ENCODE measurements at places on chromosomes 2 and 18.

- DNase-seq = no peak
These were observed 25.8 kb downstream of the PKP4 start for GRCh38 chr2:158482594-158482993.

GRCh38 chr2:169649278-169649677 is 44.9 kb downstream of the CFAP210 start:
- no peak for DNase-seq

- no peak for DNase-seq
These were observed 17.3 kb downstream of the PIK3C3 start for GRCh38 chr18:41972067-41972925.

- DNase-seq = no peak
These were observed 100.2 kb downstream of the ICA1L start for GRCh38 chr2:202771336-202771735.

- DNase-seq = no peak
These were observed 10.9 kb upstream of the NFATC1 start for GRCh38 chr18:79384834-79385233.

GRCh38 chr2:121902171-121902591 is 146.7 kb downstream of the TSN start:
- no peak for DNase-seq

- no peak for DNase-seq
These were observed 156.8 kb upstream of the UBE2E3 start for GRCh38 chr2:180823546-180824141.

DNA sequence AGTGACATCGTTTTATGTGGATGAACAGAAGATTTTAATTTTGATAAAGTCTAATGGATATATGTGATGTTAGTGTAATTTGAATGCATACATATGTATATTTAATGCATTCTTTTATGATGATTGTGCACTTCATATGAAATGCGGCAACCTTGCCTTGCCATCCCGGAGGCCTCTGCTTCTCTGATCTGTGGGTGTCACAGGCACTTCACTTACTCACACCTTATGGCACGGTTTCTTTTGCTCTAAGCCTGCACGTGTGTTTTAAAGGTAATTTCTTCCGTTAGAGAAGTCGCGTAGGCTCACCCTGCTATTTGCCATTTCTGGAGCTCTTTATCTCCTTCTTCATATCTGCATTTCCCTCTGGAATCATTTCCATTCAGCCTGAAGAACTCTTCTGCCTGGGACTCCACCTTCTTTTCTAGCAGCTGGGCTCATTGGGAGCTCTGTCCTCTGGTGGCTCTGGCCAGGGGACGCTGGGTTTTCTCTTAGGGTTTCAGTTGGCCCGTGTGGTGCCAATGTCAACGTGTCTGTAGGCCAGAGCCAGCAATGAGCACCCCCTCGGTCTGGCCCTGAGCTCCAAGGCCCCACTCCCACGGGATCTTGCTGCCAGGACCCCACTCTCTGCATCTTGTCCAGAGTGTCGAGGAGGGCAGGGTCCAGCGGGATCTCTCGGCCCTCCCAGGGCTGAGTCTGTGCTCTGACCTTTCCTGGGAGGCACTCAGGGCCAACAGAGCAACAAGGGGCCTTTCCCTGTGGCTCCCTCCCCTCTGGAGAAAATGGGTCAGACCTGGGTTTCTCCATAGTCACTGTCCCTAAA is 97.3 kb downstream of the RTP5 start:
- DNase-seq = no peak

GRCh38 chr2:66579186-66580126 is 144.5 kb downstream of the MEIS1 start:
- no peak for DNase-seq

- peak; percentile 85 for DNase-seq
These were observed 5.7 kb downstream of the PTMA start for GRCh38 chr2:231713730-231714638.

- no peak for DNase-seq
These were observed 135.5 kb downstream of the UXS1 start for GRCh38 chr2:106058469-106059137.

- DNase-seq = no peak
These were observed 99.5 kb upstream of the SLC66A3 start for GRCh38 chr2:11055679-11056215.

- DNase-seq = no peak
These were observed 50.8 kb upstream of the UGP2 start for GRCh38 chr2:63790906-63791305.

DNA sequence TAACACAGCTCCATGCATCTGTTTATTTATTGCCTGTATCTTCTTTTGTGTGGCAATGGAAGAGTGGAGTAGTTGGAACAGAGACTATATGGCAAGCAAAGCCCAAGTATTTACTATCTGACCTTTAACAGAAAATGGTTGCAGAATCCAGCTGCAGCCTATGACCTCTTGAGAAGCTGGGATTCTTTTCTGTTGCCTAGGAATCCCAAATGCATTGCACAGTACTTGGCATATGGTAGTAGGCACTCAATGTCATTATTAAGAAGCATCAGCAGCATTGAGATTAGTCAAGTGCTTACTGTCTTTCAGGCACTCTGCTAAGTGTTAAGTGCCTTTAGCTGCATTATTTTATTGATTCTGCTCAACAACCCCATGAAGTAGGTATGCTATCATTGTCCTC is 331.6 kb downstream of the CCDC85A start:
- no peak for DNase-seq

GRCh38 chr2:138922973-138923563 is 142.9 kb upstream of the NXPH2 start:
- no peak for DNase-seq

DNA sequence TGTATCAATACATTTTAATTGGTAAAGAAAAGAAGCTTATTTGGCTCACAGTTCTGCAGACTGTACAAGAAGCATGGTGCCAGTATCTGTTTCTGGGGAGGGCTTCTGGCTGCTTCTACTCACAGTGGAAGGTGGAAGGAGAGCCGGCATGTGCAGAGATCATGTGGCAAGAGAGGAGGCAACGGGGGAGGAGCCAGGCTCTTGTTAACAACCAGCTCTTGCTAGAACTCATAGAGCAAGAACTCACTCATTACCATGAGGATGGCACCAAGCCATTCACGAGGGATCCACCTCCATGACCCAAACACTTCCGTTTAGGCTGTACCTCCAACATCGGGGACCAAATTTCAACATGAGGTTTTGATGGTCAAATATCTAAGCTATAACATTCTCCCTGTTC is 7.5 kb downstream of the PARD6G start:
- no peak for DNase-seq

DNA sequence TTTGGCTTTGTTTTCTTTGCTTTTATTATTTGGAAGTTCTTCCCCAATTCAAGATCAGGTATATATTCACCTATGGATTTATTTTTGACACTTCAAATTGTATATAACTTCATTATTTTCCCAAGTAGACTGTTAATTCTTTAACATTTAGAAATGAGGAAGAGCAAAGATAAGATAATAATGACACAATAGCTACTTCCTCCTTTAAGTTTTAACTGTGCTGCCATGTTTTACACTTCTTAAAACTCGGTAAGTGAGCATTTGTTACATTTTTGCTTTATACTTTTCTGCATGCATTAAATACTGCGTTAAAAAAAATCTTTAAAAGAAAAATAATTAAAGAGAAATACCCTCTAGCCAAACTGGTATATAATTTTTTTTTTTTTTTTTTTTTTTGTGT is 32.5 kb downstream of the SLC66A3 start:
- no peak for DNase-seq

DNA sequence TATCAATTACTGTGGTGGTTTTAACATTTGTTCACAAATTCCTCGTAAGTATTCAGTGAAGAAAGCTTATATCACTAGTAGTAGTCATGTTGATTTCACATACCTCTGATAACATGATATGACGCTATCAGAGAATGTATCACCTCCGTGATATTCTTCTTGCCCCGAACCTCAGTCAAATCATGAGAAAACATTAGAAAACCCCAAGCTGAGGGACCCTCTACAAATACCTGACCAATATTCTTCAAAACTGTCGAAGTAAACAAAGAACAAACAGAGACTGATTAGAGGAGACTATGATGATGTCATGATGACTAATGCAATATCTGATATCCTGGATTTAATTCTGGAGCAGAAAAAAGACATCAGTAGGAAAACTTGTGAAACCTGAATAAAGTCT is 85.6 kb upstream of the SPOPL start:
- DNase-seq = no peak

DNA sequence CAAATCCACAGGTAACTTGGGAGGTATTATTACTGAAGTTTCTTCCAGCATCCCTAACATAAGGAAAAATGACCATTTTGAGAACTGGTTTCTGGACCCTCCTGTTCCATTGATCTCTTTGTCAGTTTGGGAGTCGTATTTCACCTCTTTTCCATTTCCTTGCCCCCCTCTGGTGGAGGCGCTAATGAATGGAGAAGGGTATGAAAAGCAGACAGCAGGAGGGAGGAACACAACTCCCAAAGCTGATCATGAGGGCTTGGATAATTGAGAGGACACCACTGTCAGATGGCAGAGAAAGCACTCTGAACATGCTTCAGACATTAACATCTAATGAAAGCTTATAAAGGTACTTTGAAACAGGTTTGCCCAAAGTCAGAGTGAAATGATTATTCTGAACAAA is 56.6 kb upstream of the TLK1 start:
- no peak for DNase-seq

GRCh38 chr18:74951165-74951760 is 257.7 kb downstream of the PTGR3 start:
- DNase-seq = no peak

GRCh38 chr2:12265646-12266045 is 451.1 kb upstream of the TRIB2 start:
- no peak for DNase-seq

GRCh38 chr18:56492136-56492535 is 146.3 kb downstream of the TXNL1 start:
- DNase-seq = no peak

GRCh38 chr2:60604486-60605064 is 51.1 kb upstream of the BCL11A start:
- DNase-seq = no peak

DNA sequence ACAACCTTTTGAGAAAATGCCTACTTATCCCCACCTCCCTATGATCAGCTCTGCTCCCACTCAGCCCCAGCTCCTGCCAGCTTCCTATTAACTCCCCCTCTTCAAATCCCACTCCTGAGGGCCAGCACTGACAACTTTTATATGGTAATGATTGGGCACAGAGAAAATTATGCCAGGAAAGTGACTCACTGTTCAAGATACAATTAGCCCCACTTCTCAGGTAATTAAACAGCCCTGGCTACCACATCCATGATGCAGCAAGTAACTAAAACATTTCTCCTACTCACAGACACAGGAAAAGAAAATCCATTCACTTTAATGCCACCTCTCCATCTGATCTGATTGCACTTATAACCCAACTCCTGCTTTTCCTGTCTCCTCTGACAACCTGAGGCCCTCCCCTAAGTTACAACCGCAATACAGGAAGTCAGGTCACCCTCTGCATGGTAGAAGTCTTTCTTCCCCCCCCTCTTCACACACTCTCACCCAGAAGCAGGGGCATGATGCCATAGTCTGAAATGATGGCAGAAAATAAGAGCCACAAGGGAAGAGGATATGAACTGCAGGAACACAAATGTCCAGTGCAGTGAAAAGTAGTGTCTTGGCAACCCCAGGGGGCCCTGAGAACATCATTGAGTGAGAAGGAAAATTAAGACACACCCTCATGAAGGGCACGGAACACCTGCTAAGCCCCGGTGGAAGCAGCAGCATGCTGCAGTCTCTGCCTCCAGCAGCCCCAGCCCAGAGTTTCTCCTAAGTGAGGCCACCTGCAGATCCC is 54.4 kb downstream of the STK39 start:
- no peak for DNase-seq

- no peak for DNase-seq
These were observed 1070.7 kb downstream of the CNTNAP5 start for GRCh38 chr2:125095826-125096225.

GRCh38 chr2:179584760-179585159 is 276.7 kb downstream of the ZNF385B start:
- DNase-seq = no peak

GRCh38 chr2:96771796-96772618 is 11.3 kb downstream of the CNNM4 start:
- DNase-seq = no peak

DNA sequence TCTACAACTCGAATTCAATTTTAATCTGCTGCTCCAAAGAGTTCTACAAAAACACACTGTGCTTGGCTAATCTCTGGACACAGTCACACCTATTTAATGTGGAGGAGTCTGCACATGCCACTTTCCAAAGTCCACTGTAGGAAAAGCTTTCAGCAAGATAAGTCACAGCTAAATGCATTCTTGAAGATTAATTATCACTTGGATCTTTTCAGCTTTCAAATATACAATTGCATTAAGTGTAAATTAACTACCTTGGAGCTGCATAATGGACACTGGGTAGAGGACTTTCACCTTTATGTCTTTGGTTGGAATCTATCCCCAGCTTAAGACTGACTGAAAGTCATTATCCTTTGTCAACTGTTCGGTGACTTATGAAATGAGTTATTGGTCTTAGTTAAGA is 565.1 kb downstream of the PIK3C3 start:
- no peak for DNase-seq

GRCh38 chr2:2704428-2705090 is 373.5 kb upstream of the MYT1L start:
- DNase-seq = no peak

GRCh38 chr2:386406-387103 is 98.7 kb upstream of the ALKAL2 start:
- no peak for DNase-seq

DNA sequence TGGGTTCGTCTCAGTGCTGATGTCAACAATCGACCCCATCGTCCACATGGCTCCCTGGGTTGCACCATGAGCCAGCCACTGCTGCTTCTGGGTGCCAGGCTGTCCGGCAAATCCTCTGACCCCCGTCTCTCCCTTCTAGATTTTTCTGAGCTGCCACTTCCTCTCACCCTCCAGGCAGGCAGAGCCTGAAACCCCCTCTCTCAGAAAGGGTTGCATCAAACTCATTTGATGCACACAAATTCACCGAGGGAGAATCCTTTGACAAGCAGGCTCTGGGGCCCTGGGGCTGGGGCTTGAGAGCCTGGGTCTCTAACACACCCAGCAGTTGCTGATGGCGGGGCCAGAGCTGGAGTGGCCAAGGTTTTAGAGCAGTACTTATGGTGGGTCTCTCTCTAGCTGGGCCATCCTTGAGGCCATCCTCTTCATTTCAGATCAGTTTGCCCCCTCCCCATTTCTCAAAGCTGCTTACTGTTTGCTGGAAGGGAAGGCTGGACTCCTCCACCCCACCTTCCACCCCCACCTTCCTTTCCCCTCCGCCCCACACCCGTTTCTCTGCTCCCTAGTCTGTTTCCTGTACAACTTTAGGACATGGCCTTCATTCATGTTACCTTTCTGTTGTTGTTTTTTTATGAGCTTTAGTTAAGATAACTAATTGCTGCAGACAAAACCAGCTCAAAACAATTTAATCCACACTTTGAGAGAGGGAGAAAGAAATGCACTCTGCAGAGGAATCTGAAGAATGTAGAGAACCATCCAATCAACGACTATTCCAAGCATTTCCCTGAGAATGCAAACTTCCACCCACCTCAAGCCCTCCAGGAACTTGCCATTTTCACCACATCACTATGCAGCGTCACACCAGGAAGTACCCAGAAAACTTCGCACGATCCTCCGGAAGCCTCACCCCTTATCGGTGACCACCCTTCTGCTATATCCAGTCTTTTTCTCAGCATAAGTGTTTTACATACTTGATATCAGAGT is 69.5 kb downstream of the ARL4C start:
- DNase-seq = no peak

Measured in stimulated activated CD4-positive, alpha-beta T cell treated with anti-CD3 and anti-CD28 coated beads, Interleukin-12 subunit alpha, Interleukin-12 subunit beta, amount 100 ng/mL, for 4 hours (primary cell).